Cerebellum (tissue), 4 donors: ENCODE measurements at places on chromosomes 16 and 17.

DNA sequence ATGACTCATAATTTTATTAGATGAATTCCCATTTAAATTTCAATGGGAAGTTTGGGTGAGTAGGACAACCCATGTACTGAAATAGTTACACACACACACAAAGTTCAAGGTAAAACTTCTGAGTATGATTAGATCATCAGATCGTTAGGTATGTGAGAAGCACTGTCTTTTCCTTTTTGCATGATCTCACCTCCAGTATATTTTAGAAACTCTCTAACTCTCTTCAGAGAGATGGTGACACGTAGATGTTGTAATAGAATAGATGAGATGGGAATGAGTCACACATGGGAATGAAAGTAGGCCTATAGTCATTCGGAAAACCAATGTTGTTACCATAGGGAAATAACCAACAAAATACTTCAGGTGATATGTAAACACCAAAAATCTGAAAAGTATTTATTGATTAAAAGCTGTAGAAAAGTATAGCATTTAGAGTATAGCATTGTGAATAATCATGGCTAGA lies 22.2 kb downstream of the KRT23 start:
- DNase-seq = no peak

GRCh38 chr17:58382872-58383242 lies 30.9 kb upstream of the SUPT4H1 start:
- no peak for DNase-seq

GRCh38 chr17:41613277-41614082 lies 913 bp upstream of the KRT16 start:
- no peak for DNase-seq

- peak; percentile 28 for DNase-seq
Measured at GRCh38 chr17:4807605-4808377, 839 bp downstream of the PLD2 start.

DNA sequence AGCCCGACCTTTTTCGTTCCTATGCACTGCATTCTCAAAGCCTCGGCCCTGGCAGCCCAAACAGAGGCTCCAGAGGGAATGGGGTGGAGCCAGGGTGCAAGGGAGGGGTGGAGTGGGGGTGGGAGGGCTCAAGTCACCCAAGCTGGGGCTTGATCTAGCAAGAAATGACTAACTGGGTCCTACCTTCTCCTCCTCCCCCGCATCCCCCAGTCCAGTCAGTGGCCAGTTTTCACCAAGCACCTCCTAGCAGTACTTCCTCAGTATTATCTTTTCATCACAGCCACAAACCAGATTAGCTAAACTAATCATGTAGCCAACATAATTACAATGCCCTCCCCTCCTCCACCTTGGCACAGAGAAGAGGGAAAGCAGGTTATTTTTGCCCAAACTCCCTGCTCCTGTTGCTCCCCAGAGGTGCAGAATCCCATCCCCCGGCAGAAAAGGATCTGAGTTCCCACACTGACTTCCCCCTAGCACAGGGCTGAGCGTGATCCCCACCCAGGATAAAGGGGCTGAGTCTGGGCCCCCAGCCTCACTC lies 2.2 kb downstream of the JUP start:
- DNase-seq = no peak

- DNase-seq = no peak
Measured at GRCh38 chr17:66605541-66605940, 229.4 kb upstream of the CACNG5 start.

GRCh38 chr17:56896968-56897359 lies 16.9 kb downstream of the TRIM25 start:
- DNase-seq = no peak

DNA sequence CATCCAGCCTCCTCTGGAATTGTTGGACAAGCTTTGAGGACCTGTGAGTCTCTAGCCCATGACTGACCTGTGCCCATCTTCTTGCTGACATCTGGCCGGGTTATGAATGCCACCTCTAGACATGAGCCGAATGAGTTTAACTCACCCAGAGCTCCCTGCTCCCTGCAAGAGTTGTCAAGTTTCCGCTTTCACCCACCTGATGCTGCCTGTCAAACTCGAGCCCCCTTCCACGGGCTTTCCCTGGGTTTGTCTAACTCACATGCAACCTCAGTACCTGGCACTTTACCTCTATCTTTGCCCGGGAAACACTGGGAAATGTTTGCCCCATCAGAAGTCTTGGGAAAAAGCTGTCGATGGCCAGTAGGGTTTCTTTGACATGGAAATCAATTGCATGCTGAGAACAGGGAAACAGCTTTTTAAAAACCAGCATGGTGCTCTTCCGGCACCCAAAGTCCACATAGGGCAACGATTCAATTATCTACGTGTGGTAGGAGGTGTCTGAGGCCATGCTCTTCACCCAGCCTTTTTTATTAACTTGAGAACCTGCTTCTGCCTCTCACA lies 33.8 kb upstream of the DNAH17 start:
- DNase-seq = no peak

DNA sequence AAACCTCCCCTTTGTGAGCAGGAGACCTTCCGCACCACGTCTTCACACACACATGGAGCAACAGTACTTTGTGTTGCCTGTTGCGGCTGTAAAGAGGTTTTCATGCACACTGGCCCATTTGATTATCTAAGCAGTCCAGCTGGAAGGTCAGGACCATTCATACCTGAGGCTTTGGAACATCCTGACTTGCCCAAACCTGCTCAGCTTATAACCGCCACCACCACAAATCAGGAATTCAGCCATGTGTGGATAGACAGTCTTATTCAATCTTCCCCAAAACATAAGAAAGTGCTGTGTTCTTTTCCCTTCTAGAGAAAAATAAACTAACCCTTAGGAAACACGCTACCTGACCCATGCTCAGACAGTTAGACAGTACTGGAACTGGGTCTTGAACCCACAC lies 81.6 kb upstream of the XYLT1 start:
- DNase-seq = no peak

DNA sequence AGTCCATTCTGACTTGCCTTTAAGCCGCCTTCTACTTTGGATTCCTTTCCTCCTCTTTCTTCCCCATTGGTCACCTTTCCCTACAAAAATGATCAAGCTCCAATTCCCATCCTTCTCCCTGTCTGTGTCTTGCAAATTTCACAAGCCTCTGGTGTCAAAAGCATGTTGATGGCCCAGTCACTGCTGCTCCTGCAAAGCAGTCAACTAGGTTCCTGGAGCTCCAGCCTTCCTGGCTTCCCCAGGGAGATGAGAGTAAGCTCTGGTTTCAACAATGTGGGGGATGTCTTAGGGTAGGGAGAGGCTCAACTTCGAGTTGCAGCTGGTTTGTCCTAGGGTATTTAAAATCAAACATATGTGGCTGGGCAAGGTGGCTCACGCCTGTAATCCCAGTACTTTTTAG lies 36.1 kb upstream of the HELZ start:
- no peak for DNase-seq

GRCh38 chr16:695355-696089 lies 5.3 kb upstream of the WDR24 start:
- peak; percentile 64 for DNase-seq

- DNase-seq = no peak
Measured at GRCh38 chr16:71430744-71431143, 11.1 kb downstream of the TLE7 start.

- DNase-seq = no peak
Measured at GRCh38 chr17:54544249-54544648, 356.4 kb upstream of the TOM1L1 start.

GRCh38 chr17:70060415-70060814 lies 14.6 kb upstream of the KCNJ16 start:
- DNase-seq = peak; percentile 13

GRCh38 chr16:65287307-65287706 lies 165.4 kb upstream of the CDH11 start:
- no peak for DNase-seq

GRCh38 chr16:4505356-4506147 lies 29.4 kb downstream of the HMOX2 start:
- no peak for DNase-seq

- peak; percentile 77 for DNase-seq
Measured at GRCh38 chr17:80260069-80260535, 550 bp upstream of the RNF213 start.

- DNase-seq = peak; percentile 73
Measured at GRCh38 chr16:53085369-53085843, 30.6 kb downstream of the CHD9 start.

GRCh38 chr16:2009164-2009711 lies 383 bp downstream of the ZNF598 start:
- DNase-seq = no peak

GRCh38 chr17:4599505-4600281 lies 15.4 kb downstream of the SMTNL2 start:
- DNase-seq = peak; percentile 46

DNA sequence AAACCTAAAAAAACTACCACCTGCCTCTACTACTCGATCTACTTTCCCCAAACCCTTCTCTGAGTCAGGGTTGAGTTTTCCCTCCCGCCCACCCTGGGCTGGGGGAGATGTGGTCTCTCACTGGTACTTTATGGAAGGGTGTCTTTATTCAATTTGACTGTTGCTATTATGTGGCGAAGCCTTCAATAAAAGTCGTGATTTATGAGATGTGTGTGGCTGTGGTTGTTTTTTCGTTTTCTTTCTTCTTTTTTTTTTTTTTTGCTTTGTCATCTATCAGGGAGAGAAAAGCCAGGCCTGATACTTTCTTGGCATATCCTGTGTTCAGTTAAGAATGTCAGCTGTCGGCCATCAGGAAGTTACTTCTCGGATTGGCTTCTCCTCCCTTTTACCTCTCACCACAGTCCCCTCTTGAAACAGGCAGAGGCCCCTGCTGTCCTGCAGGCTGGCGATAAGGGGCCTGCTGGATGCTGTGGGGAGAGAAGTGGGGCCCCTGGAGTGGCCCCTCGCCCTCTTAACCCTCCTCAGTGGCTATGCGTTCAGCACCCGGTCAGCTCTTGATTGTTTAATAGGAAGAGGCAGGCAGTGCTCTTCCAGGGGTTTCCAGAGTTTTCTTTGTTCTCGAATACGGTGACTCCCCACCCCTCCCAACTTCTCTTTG lies 123.0 kb downstream of the MSI2 start:
- no peak for DNase-seq

- no peak for DNase-seq
Measured at GRCh38 chr16:4962716-4963115, 4.6 kb downstream of the SEC14L5 start.

DNA sequence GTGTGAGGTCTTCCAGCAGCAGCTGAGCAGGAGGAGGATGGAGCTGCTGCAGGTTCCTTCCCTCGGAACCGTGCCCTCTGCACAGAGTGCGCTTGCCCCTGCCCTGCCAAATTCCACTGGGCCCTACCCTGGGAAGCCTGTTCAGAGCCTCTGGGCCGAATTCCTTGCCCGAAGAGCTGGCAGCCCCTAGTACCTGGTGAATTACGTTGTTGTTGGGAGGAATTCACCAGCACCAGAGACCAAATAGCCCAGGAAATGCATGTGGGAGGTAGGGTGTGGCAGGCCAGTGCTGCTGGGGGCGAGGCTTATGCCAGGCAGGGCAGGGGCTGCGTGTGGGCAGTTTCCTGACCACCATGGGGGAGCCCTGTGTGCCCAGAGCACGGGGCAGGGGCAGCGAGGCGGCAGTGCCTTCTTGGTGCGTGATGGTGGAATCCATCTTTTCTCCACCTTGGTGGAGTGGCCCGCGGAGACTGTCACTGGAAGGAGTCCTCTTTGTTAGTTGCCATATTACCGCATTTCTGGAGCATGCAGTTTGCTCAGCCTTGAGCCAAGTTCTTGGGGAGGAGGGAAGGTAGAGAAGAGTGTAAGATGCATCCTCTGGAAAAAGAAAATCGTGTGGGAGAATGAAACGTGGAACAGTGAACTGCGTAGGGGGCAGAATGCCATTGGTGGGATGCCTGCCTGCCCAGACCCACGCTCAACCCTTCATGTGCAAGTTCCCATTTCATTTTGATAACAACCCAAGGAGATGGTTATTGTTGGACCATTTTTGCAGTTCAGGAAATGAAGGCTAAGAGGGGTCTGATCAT lies 2.3 kb downstream of the MRC2 start:
- no peak for DNase-seq

DNA sequence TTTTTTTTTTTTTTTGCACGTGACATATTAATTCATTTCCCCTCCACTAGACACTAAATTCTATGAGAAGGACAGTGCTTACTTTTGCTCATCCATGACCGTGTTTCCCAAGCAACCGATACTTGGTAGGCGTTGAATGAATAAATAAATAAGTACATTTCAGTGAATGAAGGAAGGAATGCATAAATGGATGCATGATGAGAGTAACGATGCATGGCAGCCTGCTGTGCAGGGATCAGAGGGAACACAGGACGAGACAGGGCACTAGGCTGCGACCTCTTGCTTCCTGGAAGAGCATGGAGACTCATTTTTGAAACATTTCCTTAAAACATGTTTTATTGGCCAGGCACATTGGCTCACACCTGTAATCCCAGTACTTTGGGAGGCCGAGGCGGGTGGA lies 84.2 kb downstream of the UTP18 start:
- DNase-seq = no peak

- DNase-seq = no peak
Measured at GRCh38 chr17:79079421-79080200, 5.0 kb downstream of the ENGASE start.
